ENCODE measurements at places on chromosomes 4 and X.

DNA sequence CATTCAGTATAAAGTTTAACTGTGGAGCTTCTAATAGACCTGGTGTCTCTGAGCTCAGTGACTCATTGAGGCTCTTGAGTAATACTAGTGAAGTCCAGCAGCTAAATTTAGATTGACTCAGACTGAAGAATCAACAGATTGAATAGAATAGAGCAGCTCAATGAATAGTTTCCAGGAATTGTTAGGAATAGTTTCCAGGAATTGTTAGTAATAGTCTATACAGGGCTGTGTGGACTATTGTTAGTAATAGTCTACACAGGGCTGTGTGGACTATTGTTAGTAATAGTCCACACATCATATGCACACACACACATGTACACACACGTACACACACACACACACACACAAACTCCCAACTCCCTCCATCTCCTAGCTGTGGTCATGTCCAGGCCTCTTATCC lies 3.0 kb downstream of the GIMD1 start:
- DNase-seq, result peak; percentile 78

DNA sequence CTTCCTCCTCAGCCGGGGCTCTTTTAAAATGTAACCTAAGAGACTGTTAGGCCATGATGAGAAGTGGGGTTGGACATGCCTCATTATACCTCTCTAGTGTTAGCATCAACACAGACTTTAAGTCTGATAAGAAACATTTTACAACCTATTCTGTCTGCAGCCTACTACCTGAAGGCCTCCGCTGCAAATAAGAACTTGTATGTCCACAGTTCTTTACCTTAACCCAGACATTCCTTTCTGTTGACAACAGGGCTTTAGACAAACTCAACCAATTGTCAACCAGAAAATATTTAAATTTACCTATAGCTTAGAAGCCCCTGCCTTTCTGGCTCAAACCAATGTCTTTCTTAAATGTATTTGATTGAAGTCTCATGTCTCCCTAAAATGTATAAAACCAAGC lies 1418.6 kb downstream of the STIM2 start:
- DNase-seq, result no peak

DNA sequence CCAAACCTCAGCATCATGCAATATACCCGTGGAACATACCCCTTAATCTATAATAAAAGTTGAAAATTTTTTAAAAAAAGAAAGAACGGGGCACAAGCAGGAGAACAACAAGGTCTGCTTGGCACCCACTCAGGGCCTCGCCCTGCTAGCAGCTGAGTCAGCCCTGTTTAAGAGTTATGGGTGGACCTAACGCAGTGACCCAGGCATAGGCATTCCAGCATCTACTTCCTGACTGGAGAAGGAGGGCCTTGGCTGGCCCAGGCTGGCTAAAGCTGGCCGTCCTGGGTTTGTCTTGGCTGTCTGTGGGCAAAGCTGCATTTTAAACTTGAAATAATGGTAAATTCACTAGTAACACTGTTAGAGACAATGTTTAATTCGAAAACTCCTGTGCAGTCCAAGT lies 236.7 kb upstream of the PGRMC2 start:
- no peak for DNase-seq

- no peak for DNase-seq
These were observed 15.9 kb upstream of the F11 start for GRCh38 chr4:186249785-186250754.

DNA sequence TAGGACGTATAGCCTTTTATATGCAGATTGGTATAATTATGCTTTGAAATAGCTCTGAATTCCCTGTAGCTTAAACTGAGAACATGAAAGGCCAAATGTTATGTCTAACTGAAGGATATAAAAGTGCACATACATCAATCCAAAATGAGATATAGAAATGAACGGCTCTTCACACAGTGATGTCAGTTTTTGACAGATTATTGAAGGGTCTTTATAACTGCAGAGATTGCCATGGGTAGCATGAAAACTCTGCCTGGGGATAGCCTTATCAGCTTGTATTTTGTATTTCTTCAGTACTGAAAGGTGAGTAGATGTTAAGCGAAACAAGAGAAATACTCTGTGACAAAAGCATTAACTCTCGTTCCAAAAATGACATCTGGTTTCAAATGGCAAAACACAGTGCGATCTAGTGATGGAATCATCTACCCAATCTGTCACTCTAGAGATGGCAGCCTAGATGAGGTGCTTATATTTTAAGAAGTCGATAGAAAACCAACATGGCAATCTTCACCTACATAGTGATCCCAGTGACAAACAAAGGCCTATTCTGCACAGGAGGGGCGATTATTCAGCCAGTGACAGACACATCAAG lies 59.7 kb downstream of the PCDH10 start:
- DNase-seq, result no peak

DNA sequence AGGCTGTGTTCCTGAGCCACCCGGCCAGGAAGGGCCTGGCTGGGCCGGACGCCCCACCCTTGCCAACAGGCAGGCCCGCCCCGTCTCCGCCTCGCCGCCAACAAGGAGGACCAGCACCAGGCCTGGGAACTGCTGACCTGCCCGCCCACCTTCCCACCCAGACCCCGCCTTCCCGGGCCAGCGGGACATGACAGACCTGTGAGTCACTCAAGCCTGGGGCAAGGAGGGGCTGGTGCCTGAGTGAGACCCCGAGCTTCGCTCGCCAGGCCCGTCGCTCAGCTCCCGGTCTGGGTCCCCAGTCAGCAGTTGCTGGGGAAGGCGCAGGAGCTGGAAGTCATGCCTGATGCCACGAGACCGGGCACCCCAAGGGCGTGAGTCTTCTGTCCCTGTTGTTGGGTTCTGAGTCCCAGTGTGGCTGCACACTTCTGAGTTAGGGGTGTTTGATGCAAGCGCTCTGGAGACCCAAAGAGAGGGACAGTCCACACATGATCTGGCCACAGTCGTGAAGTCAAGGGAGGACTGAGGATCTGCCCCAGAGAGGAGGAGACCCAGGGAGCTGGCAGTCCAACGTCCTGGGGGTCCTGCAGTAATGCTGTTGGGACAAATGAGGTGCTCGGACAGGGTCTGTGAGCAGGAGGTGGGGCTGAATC lies at the start of gene DNASE1L1:
Gene DNASE1L1 (minus strand): TSS at position 33 of the 650 bp plus-strand sequence. CDS start 3,686 bp downstream, outside the sequence.
- peak; percentile 93 for DNase-seq

GRCh38 chrX:15834053-15834452 lies 20.6 kb downstream of the AP1S2 start:
- DNase-seq, result peak; percentile 53

DNA sequence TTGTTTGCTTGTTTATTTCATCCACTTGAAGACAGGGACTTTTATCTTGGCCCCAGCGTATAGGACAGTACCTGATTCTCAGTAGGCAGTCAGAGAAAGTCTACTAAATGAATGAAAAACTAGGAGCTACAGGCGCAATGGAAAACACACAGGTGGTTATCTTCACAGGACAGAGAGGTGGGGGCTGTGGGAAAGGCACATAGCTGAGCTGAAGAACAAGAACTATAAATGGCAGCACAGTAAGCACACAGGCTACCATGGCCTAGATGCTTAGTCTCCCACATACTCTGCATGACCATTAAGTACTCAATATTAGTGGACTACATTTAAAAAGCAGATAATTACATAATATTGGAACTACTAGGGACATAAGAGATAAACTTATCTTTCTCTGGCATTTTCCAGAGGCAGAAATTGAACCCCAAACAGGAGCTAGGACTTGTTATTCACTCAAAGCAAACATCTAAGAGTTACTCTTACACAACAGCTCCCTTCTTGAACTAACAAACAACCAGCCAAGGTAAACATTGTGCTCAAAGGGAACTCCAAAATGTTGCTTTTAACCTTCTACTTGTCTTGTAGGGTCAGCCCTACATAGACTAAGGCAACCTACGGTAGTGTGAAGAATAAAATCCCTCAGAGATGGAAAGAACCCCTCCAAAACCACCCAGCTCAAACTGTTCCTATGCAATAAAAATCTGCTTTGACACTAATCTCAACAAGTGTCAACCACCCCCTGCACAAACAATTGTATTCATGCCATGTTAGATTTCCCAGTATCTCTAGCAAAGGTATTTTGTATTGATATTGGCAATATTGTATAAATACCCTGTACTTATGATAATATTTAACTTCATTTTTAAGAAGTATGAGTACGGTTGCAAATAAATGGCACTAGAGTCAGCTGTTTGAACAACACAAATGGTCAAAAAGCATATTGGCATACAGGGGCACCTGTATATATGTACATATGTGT lies 593.6 kb downstream of the KLHL13 start:
- DNase-seq, result no peak

DNA sequence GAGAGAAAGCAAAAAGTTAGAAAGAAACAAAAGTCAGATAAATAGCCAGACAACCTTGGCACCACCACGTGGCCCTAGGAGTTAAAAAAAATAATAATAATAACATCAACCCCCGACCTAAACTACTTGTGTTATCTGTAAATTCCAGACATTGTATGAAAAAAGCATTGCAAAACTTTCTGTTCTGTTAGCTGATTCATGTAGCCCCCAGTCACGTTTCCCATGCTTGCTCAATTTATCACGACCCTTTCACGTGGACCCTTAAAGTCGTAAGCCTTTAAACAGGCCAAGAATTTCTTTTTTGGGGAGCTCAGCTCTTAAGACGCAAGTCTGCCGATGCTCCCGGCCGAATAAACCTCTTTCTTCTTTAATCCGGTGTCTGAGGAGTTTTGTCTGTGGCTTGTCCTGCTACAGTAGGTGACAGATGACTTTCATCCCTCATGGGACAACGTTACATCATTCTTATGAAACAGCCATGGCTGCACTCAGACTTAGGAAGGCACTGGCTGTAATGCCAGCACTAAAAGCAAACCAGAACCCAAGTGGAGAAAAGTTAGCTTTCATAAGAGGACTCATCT lies 520 bp downstream of the ACOX3 start:
- peak; percentile 70 for DNase-seq

- no peak for DNase-seq
These were observed 1132.2 kb downstream of the FAT4 start for GRCh38 chr4:126446917-126447316.

DNA sequence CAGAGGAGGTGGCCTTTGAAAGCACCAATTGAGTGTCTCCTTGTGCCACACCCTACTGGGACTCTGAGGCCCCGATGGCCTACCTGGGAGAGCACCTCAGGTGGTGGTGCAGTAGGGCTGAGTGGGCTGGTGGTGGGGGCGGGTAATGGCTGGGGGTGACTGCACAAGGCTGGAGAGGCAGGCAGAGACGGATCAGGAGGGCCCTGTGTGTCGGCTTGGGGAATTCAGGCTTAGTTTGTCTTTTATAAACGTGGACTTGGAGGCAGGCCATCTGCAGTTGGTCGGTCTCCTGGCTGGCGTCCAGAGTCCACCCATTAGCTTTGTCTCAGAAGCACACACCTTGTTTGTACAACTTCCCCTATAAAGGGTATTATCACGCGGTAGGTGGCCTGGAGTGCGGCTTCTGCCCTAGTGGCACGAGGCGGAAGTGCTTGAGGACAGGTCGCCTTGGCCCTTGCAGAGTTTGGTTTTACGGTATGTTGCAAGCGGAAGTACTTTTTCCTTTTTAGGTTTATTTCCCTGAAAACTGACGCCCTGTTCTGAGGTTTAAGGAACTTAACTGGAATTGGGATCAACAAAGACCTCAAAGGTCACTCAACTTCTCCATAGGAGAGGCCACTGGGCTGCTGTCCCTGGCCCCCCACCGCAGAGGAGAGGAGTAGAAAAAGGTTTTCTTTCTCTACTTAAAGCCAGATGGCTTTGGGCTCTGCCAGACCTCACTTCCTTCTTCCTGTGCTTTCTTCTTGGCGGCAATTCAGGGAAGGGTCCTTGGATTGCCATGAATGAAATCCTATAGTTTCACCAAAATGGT lies 8.0 kb downstream of the TBC1D14 start:
- peak; percentile 88 for DNase-seq

DNA sequence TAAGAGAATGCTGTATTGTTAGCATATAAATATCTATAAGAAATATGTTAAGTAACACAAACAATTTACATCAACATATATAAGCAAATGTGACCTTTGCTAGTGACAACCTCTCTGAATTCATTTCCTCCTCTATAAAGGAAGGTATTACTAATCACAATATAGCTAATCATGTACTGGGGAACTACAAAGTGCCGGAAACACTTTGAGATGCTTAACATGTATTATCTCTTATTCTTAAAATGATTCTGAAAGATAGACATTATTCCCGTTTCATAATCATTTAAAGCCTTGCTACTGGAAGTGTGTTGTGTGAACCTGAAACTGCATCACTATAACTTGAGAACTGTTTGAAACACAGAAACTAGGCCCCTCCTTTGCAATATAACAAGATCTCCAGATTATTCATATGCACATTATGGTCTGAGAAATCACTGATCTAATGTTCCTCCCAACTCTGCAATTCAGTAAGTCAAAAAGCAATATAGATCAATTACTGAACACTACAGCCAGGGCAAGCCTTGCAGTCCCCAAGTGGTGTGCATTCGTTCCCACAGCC lies 54.0 kb downstream of the KLHL8 start:
- DNase-seq, result no peak

- DNase-seq, result no peak
These were observed 154.2 kb upstream of the FAM9B start for GRCh38 chrX:9188117-9188516.

DNA sequence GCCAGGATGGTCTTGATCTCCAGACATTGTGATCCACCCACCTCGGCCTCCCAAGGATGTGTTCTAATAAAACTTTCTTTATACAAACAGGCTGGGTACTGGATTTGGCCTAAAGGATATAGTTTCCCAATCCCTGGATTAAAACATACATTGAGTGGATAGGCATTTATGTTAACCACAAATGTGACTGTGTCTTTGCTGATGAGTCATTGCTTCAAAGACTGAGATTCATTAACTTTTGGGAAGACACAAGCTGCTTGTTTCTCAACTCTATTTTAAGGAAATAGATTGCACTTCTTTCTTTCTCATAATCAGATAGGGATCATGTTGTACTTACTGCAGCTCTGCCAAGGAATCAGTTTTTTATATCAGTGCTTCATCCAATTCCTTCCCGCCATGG lies 131.3 kb upstream of the AGA start:
- peak; percentile 29 for DNase-seq

DNA sequence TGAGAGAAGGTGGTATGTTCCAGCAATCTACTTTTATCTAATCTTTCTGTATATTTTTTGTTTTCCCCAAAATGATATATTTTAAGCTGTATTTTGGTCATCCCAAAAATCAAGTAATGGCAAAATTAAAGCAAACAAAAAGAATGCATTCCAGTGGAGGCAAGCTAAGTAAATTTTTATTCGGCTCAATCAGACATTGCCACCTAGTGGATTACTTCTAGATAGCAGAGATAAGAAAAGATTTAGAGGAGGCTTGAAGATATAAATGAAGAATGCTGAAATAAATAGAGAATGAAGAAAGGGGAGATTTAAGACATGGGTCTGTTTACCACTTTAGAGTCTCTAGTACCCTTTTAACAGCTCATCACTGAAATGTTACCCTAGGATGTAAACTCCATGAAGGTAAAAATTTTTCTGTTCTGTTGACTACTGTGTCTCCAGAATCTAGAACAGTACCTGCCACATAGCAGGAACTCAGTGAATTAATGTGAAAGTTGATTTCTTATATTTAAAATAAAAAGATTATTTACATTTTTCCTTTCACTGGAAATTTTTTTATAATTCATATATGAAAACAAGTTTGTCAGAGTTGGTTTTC lies 110.9 kb upstream of the ANK2 start:
- peak; percentile 24 for DNase-seq
